ENCODE measurements at places on chromosomes 2 and 18.

DNA sequence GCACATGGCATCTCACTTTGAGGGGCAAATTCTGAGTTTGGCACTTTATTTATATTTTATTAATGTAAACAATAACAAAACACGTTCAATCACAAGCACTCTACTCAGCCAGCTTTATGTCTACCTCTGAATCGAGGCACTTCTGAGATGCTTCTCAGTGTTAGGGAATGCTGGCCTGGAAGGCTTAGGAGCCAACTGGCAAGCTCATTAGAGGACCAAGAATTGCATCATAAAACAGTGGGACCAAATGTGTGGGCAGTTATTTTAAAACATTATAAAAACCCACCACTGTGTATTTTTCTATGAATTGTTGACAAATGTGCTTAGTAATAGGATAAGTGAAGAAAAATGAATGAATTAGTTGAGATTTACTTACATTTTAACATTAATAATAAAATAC, 46.8 kb upstream of the SMIM21 start:
- DNase-seq: no peak

DNA sequence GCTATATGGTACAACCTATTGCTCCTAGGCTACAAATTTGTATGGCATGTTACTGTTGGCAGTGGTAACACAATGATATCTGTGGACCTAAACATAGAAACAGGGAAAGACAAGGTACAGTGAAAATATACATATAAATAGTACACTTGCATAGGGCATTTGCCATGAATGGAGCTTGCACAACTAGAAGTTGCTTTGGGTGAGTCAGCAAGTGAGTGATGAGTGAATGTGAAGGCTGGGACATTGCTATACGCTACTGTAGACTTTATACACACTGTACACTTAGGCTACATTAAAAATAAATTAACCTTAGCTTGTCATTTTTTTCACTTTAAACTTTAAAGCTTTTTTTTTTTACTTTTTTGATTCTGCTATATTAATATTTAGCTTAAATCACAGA, 500.0 kb upstream of the SETBP1 start:
- DNase-seq: no peak

- DNase-seq: no peak
These were observed 1.6 kb downstream of the PKDCC start for GRCh38 chr2:42049221-42050009.

DNA sequence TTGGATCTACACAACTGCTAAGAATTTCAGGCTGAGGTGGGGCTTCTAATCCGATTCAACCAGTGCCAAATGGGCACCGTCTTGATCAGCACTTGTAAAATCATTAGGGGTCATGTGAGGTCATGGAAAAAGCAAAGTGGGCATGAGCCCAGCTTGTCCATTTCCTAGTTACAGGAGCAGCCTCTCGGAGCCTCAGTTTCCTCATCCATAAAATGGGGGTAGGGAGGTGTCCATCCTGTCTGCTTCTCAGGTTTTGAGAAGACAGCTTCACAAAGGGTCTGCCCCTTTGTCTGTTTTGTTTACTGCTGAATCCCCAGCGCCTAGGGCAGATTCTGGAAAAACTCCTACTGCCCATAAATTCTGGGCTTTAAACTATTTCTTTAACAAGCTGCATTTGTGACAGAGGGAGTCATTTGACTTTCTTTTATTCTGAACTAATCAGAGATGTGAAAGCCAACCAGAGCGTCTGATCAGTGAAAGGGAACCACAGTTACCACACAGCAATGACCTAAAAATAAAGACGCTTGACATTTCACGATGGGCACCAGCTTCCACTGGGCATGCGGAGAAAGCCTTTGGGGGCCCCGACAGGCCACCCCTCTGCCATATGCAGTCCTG, 38.9 kb downstream of the DNMT3A start:
- DNase-seq: no peak

DNA sequence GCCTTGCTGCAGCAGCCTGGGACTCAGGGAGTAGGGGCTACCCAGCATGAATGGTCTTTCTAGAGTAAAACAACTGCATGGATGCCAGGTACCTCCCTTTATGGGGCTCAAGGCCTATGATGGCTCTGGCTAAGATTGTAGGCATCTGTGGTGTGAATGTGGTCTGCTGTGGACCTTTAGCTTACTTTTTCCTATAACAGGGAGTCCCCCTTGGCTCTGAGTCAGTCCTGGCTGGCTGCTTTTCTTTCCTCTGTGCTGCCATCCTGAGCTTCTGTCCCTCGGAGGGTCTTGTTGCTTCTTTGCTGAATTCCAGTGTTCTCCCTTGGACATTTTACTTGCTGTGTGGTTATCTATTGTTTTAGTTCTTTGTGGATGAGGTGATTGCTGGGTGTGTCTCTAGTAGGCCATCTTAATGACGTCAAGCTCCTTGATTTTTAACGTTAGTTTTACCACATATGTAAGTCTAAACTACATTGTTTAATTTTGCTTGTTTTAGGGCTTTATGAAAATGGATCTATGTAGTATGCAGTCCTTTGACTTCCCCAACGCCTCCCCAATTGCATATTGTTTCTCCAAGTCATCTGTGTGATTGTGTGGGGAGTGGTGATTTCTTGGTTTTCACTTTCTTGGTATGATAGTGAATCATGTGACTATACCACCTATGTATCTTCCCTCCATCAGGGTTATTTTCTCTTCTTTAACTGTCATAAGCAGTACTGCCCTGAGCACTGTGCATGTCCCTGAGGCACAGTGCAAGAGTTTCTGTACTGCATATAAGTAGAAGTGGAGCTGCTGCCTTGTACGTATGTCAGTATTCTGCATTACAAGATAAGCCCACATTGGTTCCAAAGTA, 92.4 kb downstream of the NCK2 start:
- DNase-seq: no peak

DNA sequence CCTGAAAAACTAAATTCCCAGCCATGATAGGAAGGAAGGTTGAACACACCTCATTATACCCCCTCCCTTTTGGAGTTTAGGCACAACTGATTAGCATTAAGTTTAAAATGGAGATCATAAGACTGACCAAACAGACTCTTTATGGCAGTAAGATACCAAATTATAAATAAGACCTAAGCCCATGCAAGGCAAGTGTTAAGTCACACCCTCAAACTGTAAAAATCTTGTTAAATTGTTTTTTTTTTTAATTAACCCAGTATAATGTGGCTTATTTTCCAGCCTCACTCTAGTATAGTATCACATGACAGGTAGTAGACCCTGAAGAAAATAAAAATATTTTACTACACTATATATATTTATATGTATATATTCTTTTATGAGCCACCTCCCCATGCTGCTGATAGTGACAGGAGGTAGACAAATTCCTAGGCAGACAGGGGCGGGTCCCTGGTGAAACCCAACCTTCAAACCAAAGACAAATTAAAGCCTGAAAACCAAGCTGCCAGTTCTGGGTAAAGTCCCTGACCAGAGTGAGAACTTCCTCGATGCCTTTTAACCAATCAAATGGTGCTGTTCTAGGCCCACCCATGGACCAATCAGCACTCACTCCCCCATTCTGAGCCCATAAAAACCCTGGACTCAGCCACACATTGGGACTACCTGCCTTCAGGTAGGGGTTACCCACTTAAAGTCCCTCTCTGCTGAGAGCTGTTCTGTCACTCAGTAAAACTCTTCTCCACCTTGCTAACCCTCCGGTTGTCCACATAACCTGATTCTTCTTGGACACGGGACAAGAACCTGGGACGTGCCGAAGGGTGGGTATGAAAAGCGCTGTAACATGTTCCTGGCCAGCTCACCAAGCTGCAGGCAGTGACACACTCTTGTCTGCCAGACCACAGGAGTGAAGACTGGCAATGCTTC, 123.9 kb upstream of the B3GNT2 start:
- DNase-seq: no peak

GRCh38 chr2:111106706-111107105, 14.0 kb upstream of the BCL2L11 start:
- DNase-seq: no peak

DNA sequence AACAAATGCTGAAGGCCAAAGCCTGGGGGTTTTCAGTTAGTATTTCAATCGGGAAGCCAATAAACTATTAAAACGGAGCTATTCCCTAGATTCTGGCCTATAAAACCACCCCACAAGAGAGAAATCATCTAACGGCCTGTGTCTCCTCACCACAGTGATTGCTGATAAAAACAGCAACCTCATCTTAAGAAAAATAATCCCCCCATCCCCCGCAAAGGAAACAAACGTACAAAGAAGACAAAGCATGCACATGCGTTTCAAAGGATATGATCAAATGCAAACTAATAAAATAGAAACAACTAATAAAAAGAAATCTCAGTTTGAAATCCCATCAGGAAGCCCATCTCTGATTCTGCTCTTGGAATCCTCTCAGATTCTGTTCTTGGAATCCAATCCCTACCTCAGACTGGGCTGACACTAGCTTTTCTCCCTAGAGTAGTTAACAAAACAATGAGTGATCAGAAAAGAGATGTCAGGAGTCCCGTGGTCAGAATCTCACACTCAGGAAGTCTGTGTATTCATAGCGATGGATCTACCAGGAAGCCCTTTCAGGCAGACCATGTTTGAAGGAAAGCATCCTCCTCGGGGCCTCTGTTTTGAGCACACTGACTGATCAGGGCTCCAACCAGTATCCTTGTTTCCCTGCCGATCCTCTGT, 150.7 kb downstream of the THADA start:
- no peak for DNase-seq

- DNase-seq: no peak
These were observed 144.9 kb downstream of the TGIF1 start for GRCh38 chr18:3594760-3595368.

GRCh38 chr2:88754585-88755320, 63.3 kb downstream of the RPIA start:
- DNase-seq: no peak

GRCh38 chr2:69755862-69756467, 14.0 kb downstream of the ANXA4 start:
- no peak for DNase-seq

DNA sequence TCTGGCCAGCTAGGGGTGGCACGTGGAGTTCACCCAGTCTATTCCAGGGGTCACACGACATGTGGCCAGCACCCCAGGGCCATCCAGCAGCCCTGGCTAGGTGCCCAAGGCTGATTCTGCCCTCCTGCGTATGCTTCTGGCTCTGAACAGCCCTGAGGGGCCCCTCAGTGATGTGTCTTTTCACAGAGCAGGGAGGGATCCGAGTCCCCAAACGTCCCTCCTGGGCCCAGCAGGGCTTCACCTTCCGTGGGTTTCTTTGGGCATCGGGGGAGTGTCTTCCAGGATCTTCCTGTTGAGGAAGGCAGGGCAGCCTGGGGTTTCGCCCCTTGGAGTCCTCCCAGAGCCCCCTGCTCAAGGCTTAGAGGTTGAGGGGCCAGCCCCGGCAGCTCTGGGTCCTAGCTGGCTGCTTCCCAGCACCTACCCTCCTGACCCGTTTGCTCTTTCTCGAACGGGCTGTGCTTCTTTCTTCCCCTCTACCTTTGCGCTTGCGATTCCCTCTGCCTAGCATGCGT, 165.9 kb downstream of the DYSF start:
- no peak for DNase-seq

GRCh38 chr2:162184359-162184758, 32.3 kb upstream of the GCG start:
- DNase-seq: no peak

DNA sequence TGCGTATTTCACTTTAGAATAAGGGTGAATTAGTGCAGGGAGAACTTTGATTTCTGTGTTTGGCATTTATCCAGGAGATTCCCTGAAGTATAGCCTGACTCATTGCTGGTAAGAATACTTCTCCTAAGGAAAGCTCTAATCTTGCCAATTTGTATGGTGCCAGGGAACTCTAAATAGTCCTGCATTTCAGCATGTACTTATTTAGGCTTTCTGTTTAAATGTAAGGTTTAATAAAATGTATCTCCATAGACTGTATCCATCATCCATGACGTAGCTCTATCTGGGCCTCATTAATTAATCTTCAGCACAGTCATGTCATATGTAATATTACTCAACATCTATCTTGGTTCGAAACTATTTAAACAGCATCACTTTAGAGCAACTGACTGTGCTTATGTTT, 127.7 kb downstream of the DOK6 start:
- no peak for DNase-seq

DNA sequence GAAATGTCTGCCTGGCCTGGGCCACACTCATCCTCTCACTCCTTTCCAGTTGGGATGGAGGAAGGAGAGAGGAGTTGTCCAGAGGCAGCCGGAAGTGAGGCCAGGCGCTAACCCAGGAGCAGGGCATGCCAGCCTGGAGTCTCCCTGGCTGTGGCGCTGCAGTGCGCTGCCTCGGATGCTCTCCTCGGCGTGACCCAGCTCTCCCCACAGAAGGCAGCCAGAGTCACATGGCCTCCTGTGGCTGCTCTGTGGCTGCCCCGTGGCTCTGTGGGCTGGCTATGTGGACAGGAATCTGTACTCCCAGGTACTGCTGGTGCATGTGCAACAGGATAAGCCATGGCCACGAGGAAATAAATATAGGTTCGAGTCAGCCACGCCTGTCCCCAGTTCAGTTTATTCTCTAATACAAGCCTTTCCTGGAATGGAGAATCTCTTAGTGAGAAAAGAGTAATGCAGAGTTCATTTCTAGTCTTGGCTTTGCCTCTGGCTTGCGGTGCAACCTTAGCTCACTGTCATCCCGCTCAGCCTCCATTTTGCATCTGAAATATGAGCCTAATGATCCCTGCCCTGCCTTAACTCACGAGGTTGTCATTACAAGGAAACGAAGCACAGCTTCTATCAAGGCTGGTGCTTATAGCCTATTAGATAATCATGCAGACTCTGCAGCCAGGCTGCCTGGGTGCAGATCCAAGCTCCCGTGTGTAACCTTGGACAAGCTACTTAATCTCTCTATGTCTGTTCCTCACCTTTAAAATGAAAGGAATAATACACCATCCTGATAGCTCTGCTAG, 106.3 kb downstream of the ANTXR1 start:
- no peak for DNase-seq

GRCh38 chr2:28360718-28361293, 31.9 kb upstream of the FOSL2 start:
- no peak for DNase-seq

DNA sequence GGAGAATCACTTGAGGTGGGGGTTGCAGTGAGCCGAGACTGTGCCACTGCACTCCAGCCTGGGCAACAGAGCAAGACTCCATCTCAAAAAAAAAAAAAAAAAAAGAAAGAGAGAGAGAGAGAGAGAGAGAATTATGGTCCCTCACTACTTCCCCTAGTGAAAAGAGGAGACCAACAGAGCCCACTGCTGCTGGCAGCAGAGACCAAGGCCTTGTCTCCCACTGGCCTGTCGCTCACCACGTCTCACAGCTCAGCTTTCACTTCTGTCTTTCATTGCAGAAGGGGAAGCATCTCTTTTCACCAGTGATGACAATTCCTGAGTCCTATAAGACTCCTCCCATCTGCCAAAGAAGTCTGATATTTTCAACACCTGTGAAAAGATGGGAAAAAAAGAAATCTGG, 81.3 kb downstream of the CLHC1 start:
- no peak for DNase-seq

- DNase-seq: no peak
These were observed 27.6 kb downstream of the RNU4ATAC start for GRCh38 chr2:121558329-121558728.

DNA sequence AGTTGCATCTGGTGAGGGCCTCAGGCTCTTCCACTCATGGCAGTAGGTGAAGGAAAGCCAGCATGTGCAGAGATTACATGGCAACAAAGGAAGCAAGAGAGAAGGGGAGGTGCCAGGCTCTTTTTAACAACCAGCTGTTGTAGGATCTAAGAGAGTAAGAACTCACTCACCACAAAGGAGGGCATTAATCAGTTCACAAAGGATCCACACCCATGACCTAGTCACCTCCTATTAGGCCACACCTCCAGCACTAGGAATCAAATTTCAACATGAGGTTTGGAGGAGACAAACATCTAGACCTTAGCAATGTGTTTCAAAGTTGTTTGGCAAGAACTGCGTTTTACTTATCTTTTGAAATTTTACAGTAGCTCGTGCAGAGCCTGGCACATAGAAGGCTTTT, 20.5 kb upstream of the REG3A start:
- no peak for DNase-seq

GRCh38 chr2:178513876-178514275, 33.6 kb downstream of the PLEKHA3 start:
- no peak for DNase-seq

All from upper lobe of right lung (tissue), 1 donor.